ENCODE measurements at places on chromosomes 16 and 17. TPM values are rescaled to one million over a fixed set of nuclear protein-coding genes. Genes with fewer than 3 reads are reported as not detected.

Gene SLC52A1
- total RNA-seq = not detected

Gene CDR2L
- 15.8 TPM for total RNA-seq

Gene GSPT1
- 58.1 TPM for total RNA-seq

Gene KCTD13
- total RNA-seq = 7.2 TPM

Gene ZP2
- not detected for total RNA-seq

Gene KRT28
- not detected for total RNA-seq

Gene KRT20
- not detected for total RNA-seq

Gene KRTAP4-6
- total RNA-seq = not detected

Gene CMTM2
- not detected for total RNA-seq

Gene KRT14
- not detected for total RNA-seq

Gene TBX4
- total RNA-seq = 3.5 TPM

Gene C17orf78
- total RNA-seq = not detected

Gene ZNF830
- 6.7 TPM for total RNA-seq

Data from bronchus fibroblast of lung (primary cell).